ENCODE measurements at places on chromosomes 7 and 10.

DNA sequence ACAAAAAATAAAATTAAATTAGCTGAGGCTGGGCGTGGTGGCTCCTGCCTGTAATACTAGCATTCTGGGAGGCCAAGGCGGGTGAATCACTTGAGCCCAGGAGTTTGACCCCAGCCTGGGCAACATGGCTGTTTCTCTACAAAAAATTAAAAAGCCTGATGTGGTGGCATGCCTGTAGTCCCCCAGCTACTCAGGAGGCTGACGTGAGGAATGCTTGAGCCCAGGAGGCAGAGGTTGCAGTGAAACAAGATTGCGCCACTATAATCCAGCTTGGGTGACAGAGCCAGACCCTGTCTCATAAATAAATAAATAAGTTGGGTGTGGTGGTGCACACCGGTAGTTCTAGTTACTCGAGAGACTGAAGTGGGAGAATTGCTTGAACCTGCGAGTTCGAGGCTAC lies 65.1 kb downstream of the GNA12 start:
- DNase-seq: no peak

DNA sequence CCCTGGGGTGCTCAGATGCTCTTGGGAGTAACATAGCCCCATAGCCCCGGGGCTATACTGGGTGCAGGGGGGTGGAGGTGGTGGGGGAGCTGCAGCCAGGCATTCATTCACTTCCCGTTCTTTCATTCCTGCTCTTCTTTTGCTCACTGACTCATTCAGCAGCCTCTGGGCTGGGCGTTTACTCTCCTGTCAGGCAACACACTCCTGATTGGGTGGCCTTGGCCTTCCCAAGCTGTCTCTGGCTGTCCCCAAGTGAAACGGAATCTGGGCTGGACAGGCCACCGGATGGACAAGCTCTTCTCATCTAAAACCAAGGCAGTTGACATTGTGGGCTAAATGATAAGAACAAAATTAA lies 34.6 kb downstream of the CHST3 start:
- DNase-seq: no peak

GRCh38 chr10:58642283-58642682 lies 129.6 kb downstream of the BICC1 start:
- no peak for DNase-seq

GRCh38 chr10:62635127-62635526 lies 169.4 kb upstream of the ADO start:
- DNase-seq: no peak

DNA sequence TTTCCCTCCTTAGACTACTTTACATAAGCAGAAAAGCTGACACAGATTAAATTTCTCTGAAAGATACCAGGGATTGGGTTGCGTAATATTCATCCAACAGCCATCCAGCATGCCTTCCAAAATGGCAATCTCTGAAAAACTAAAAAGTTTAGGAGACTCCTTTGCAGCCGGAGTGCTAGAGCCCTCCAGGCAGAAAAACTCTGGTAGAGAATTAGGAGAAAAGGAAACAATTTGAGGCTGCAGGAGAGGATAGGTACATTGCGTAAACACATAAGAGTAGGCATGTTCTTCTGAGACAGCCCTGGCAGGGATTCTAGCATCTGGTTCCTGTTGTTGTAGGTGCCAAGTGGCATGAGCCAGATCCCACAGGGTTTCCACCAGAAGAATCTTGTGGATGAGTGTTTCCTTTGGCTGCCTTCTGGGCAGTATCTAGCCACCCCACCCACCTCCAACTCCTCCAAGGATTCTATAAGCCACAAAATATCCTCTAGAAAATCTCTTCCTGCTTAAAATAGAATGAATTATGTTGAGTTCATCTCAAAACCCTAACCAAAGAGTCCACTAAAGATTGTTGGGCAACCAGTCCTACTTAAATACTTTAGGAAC lies 402.4 kb downstream of the HGF start:
- DNase-seq: no peak

GRCh38 chr7:49643736-49644135 lies 129.7 kb upstream of the VWC2 start:
- DNase-seq: no peak

DNA sequence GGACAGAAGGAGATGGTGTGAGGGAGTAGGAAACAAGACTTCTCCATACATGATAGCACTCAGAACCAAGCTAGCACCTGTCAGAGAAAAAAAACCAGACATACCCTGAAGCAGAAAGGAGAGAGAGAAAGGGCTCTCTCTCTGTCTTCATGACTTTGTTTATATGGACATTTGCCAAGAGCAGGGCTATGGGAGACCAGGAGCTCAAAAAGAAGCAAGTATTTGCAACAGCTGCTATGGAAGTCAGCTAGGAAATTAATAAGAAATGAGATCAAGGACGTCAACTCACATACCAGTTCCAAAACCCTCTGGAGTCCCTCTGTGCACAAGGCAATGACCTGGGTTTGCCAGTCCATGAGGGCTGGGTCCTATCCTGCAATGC lies 111.6 kb downstream of the SGMS1 start:
- DNase-seq: no peak
